Naive thymus-derived CD8-positive, alpha-beta T cell (primary cell): ENCODE measurements at places on chromosomes 11 and 22.

GRCh38 chr11:12402691-12403120 lies 25.3 kb downstream of the PARVA start:
- DNase-seq, result no peak

DNA sequence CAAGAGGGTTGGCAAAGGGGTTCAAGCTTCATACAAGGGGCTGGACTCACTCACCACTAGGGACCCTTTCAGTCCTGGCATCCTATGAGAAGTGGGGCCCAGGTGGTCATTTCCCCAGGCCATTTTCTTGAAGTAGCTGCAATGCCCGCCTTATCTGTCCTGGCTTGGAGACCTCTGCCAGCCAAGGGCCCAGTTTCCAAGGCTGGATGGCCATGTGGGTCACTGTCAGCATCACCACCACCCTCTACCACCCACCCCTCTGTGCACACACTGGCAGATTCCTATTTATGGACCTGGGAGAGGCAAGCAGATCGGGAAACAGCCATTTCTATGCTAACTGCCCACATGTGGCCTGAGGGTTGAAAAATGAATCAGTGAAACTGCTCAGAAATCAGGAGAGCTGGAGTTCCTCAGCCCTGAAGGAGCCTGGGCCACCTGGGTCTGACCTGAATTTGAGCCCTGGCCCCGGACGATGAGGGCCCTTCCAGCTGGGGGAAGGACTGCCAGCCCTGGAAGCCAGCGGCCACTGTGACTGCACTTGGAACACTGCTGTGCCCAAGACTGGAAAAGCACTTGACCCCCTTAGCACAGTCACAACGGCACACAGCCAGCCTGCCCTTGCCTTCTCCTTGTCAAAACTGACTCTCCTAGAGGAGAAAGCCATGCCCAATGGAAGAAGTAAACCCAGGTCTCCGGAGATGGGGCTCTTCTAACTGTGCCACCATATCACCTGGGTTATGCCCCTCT lies 442.2 kb downstream of the BUD13 start:
- DNase-seq, result no peak

DNA sequence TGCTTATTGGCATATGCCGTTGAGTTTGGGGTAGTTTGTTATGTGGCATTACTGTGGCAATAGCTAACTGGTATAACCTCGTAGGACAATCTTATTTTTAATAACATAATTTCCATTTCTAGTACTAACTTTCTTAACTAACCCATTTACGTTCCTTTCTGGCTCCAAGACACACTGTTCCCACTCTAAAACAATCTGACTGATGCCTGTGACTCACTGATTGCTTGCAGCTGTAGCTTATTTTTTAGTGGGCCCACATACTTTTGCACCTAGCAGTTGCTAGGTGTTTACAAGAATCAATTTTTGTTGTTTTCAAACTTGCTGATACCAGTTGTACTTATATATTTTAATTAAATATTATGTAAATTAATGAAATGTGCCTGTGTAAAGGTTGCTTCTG lies 52.2 kb downstream of the FAT3 start:
- no peak for DNase-seq

- DNase-seq, result peak; percentile 47
Measured at GRCh38 chr11:18243783-18244362, 4.6 kb downstream of the SAA2 start.

GRCh38 chr22:20987375-20987774 lies 5.3 kb downstream of the LZTR1 start:
- DNase-seq, result no peak

GRCh38 chr11:120568572-120569307 lies 57.2 kb downstream of the GRIK4 start:
- no peak for DNase-seq
